ENCODE measurements at places on chromosomes 6 and 20.
A peak's percentile ranks its signal among the peaks of the same experiment; 100 is the strongest.

DNA sequence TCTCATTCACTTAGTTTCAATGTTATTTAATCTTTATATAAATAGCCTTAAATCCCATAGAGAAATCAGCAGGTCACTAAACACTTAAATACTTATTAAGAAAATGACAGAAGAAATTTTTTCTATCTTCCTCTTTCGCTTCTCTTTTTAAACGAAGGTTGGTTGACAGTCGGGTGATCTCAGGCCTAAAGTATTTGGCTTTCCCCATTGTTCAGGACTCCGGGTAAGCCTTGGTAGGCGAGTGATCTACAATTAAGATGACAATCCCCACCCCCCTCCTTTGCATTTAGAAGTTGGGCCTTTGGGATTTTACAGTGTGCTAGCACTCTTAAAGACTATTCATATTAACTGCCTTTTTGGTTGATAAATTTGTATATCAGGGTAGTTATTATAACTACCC lies 19.7 kb upstream of the UTRN start:
- DNase-seq, result no peak

DNA sequence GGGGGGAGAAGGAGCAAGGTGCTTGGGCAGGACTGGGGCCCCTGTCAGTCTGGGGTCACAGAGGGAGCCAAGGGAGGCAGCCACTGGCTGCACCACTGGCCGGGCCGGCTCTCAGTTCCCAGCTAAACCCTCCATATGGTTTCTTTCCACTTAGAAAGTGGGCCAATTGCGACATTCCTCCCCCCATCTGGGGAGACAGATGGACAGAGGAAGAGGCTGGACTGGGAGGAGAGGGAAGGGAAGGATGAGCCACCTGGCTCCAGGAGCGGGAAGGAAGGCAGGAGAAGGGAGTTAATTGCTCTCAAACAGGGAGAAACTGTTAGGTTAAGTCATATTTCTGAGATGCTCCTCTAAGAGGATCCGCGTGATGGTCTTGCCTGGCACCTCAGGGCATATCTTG lies 82.2 kb downstream of the GRM4 start:
- no peak for DNase-seq

- no peak for DNase-seq
These were observed 734 bp downstream of the TPBG start for GRCh38 chr6:82364087-82365015.

GRCh38 chr20:59819496-59820203 lies 113.8 kb downstream of the SYCP2 start:
- DNase-seq, result no peak

- no peak for DNase-seq
These were observed 8.1 kb upstream of the AARS2 start for GRCh38 chr6:44321210-44321609.

DNA sequence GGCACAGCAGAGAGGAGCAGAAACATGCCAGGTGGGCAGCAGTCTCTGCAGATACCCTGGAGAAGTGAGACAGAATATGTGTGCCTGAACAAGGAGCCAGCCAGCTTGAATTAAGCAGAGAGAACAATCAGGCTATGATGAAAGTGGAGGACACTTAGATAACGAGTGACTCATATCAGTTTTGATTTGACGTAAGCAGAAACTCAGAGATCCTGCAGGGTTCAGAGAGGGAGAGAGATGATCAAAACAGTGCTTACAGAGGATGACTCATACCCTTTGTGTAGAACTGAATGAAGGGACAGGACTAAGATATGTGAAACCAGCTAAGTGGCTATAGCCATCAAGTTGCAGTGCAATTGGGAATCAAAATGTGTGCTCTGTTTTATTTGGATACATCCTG lies 300.7 kb downstream of the TENT5A start:
- DNase-seq, result peak; percentile 46

DNA sequence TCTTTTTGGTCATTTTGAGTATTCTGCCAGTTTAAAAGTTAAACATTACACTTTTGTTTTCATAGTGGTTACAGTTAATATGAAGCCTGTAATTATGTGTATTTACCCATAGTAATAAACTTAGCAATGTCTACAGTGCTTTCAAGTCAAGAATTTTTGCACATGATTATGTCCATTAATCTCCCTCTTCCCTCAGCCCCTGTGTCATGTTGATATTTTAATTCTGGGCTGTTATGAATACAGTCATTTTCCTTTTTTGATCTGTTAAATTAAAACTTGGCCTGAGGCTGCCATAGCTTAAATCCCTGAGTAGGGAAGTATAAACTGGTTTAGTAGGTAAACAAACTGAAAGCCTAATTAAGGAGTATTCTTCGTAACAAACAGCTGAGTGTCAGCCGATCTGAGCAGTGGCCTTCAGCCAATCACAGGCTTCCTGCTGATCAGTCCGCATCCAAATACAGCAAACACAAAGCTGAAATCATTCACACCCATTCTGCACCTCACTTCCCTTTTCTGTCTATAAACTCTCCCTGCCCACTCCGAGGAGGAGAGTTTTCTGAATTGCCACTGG lies 9.5 kb upstream of the SFT2D1 start:
- peak; percentile 34 for DNase-seq

GRCh38 chr6:148001844-148002642 lies 340.6 kb upstream of the SASH1 start:
- DNase-seq, result no peak

DNA sequence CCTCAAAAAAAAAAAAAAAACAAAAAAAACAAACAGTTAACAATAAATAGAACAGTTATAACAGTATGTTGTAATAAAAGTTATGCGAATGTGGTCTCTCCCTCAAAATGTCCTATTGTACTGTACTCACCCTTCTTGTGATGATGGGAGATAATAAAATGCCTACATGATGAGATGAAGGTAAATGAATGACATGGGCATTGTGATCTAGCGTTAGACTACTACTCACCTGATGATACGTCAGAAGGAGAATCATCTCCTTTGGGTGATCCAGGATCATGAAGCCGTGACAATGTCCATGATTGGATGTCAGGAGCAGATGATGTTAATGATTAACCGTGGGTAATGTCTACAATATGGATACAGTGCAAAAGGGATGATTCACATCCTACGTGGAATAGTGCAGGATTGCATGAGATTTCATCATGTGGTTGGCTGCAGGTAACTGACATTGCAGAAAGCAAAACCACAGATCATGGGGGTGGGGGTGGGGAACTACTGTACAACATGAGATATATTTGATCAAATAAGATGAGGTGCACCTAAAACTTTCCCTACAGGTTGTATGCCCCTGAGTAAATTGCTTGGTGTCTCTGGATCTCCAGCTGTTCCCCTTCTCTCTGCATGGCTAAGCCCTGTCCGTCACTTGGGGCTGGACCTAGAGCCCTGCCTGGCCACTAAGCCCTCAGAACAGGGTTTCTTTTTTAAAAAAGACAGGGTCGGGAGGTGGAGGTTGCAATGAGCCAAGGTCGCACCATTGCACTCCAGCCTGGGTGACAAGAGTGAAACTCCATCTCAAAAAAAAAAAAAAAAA lies 6.2 kb upstream of the RBCK1 start:
- peak; percentile 99 for DNase-seq

DNA sequence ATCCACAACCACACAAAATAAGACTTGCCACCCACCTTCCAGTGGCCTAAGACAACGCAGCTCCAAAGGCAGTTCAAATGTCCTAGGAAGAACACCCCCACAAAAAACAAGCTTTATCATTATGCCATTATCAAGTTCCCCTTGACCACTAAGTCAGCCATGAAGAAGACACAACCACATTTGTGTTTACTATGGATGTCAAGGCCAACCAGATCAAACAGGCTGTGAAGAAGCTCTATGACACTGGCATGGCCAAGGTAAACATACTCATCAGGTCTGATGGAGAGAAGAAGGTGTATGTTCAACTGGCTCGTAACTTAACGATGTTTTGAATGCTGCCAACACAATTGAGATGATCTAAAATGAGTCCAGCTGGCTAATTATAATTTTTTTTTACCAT lies 26.1 kb downstream of the SEC63 start:
- DNase-seq, result no peak

DNA sequence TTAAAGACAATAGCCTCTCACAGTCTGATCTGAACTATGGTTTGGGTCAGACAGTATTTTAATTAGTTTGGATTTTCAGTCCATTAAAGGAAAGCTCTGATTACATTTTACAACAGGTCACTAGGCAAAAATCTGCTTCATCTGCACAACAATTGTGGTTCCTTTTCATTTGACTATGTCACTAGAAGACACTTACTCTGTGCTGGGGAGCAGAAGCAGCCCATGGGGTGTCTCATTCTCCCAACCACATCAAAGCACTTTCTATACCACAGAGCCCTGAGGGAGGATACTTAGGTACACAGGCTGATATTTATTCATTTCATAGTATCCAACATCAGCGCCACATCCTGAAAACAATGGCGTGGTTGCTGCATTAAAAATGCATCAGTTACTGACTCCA lies 36.6 kb upstream of the HDAC2 start:
- no peak for DNase-seq

DNA sequence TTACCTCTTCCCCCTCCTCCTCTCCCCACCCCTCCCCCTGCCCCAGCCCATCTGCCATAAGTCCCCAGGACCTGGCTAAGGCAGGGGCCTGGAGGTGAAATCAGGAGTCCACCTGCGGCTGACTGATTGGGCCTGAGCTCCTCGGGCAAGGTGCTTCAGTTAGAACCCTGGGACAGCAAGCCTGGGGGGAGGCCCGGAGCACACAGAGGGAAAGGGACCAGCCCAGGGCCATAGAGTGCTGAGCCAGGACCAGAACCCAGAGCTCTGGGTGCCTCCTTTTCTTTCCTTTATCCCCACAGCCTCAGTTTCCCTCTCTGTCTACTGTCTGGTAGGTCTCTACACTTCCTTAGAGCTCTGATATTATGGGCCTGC lies 35.7 kb upstream of the VEGFA start:
- DNase-seq, result no peak

DNA sequence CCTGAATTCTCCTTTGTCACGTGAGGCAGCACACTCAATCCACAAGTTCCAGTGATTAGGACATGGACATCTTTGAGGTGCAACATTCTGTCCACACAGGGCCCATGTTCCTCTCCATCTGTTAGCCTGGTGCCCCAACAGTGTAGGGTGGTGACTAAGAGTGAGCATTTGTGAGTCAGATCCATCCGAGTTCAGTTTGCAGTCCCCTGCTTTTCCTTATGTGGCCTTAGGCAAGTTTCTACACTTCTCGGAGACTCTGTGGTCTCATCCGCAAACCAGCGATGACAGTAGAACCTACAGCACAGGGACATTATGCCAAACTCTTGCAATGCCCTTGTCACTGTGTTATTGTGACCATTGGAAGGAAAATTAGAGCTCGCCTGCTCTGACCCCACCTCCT lies 178.7 kb upstream of the CDH4 start:
- no peak for DNase-seq

- no peak for DNase-seq
These were observed 14.1 kb downstream of the TGIF2 start for GRCh38 chr20:36587388-36588070.

DNA sequence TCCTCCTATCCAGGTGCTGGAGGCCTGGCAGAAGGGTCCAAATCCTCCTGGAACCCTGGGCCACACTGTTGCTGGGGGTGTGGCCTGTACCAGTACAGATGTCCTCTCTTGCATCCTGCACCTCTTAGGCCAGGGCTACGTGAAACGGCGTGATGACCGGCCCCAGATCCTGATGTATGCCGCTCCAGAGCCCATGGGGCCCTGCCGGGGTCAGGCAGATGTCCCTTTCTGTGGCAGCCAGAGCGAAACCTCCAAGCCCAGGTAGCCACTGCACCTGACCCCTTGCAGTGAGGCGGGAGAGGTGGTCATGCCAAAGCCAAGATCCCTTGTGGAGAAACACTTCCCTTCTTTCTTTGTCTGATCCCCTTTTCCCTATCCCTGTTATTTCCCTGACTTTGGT lies 14.2 kb downstream of the DNPH1 start:
- DNase-seq, result no peak

GRCh38 chr20:33305589-33306057 lies 22.6 kb downstream of the BPIFB1 start:
- no peak for DNase-seq

DNA sequence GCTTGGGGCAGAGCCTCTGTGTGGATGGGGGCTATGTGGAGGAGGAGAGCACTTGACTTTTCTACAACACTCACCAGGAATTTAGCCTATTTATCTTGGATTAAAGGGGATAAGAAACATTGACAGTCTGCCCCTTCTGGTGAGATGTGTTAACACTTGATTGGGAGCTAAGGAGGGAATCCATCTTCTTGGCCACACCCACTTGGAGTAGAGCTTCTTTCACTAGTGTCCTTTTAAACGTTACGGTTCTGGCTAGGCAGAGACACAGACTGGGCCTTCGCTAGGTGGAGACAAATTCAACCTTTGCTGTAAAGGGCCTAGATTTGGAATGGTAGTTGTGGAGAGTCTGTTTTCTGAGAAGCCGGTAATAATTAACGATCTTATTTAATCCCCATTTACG lies 15.5 kb upstream of the TPBG start:
- DNase-seq, result no peak

- DNase-seq, result no peak
These were observed 35.2 kb upstream of the CDH22 start for GRCh38 chr20:46343348-46343974.

- no peak for DNase-seq
These were observed 349.3 kb downstream of the FARS2 start for GRCh38 chr6:5610640-5611039.

DNA sequence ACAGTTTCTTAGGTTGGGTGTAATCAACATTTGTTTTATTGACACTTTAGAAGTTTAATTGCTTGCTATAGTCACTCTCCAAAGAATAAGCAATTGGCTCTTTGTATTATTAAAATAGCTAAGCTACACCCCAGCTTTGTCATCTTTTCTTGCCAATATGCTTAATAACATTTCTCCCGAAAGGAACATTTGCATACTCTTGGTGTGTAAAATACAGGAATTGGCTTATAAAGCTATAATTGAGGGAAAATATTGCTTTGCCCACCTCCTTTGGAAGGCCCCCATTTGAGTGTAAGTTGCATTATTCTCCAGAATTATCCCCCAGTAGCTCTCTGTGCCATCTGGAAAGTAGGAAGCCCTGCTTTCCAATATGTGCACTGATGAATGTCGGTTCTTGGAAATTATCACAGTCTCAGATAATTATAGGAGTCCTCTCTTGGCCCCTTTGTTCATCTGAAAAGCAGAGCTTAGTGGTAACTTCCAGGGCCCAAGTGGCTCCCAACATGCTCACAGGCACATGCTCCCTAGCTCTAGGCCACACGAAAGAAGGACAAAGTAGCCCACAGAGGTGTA lies 92.4 kb upstream of the B3GAT2 start:
- DNase-seq, result no peak

- no peak for DNase-seq
These were observed 5.4 kb downstream of the NELFCD start for GRCh38 chr20:58986286-58986967.

Measured in epithelial cell of prostate (primary cell).